ENCODE measurements at places on chromosomes 7 and 10. TPM values are rescaled to one million over a fixed set of nuclear protein-coding genes. Genes with fewer than 3 reads are reported as not detected.

KCNH2 gene
- 0.56 TPM for total RNA-seq

CRYGN gene
- not detected for total RNA-seq

SFTPD gene
- total RNA-seq: not detected

CPVL gene
- not detected for total RNA-seq

CPEB3 gene
- total RNA-seq: 0.18 TPM

All from IMR-90 (cell line).